Activated CD8-positive, alpha-beta memory T cell treated with anti-CD3 and anti-CD28 coated beads for 36 hours (primary cell): ENCODE measurements at places on chromosomes 16 and 17. TPM values are rescaled to one million over a fixed set of nuclear protein-coding genes. Genes with fewer than 3 reads are reported as not detected.

Gene KRT25
- not detected for total RNA-seq

Gene BRD7
- total RNA-seq, result 104 TPM

Gene RBFOX1
- total RNA-seq, result not detected

Gene ABCA6
- 0.15 TPM for total RNA-seq

Gene KRTAP2-3
- total RNA-seq, result not detected

Gene FXR2
- total RNA-seq, result 47.2 TPM

Gene RDM1
- 3.2 TPM for total RNA-seq

Gene SLC12A3
- total RNA-seq, result not detected

Gene PIPOX
- 1.6 TPM for total RNA-seq
